ENCODE measurements at places on chromosomes 7 and 10.

DNA sequence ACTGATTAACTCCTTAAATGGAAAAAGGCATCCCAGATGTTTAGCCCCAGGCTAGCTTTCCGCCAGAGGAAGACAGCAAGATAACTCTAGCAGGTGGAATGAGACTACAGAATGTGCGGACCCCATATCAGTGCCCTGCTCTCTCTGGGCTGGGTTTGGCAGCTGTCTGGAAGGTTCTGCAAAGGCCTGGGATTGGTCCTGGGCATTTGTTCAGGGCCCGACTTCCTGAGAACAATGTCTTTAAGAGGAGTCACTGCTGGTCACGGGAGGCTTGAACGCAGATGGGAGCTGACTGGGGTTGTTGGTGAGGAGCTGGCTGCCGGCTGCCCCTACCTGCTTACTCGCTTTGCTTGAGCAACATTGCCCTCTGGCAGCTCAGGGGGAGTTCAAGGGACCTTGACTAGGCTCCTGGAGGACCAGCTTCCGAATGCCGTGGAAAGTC, 130.6 kb upstream of the BTBD16 start:
- no peak for DNase-seq

- DNase-seq = no peak
Observed at GRCh38 chr10:18610517-18610916, 40.9 kb downstream of the NSUN6 start.

GRCh38 chr7:4959893-4960292, 906 bp upstream of the MMD2 start:
- DNase-seq = no peak

- no peak for DNase-seq
Observed at GRCh38 chr10:76717141-76717540, 920.5 kb downstream of the KCNMA1 start.

DNA sequence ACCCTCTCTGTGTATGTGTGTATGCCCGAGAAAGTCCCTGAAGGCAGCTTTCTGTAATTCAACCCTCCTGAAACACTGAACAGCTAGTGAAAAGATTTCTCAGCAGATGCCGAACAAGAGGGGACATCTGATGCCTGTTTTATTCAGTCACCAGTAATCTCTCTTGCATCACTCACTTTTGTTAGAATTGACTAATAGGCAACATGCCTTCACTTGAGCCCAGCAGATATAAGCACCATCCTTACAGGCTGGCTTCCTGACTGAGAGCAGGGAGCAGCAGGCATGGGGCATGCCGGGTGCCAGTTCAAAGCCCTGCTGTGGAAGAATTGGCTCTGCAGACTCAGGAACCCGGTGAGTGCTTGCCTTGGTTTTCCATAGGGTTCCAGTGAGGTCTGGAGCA, at the start of gene ABCA13:
TSS of gene ABCA13 (plus strand) at position 257 of the 400 bp plus-strand sequence. CDS start at position 283, 26 bp downstream.
- no peak for DNase-seq

DNA sequence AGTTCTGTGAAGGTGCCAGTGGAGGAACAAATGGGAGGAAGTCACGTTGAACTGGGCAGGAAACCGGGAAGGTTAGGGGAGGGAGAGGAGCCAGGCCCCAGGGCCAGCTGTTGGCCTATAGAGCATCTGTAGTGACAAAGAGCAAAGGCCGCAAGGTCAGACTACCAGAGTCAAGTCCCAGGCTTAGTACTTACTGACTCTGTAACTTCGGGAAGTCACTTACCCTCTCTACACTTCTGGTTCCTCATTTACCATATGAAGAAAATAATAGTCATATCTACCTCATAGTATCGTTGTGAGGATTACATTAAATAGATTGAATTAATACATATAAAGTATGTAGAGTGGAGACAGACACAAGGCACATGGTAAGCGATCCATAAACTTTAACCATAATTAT, 101.8 kb upstream of the FZD1 start:
- peak; percentile 30 for DNase-seq

Data from Kasumi-1 (cell line).